ENCODE measurements at places on chromosomes 6 and 20.

GRCh38 chr6:30130887-30131862 is 4.8 kb upstream of the TRIM40 start:
- DNase-seq = peak; percentile 90

GRCh38 chr6:156886409-156886808 is 109.2 kb downstream of the ARID1B start:
- no peak for DNase-seq

- DNase-seq = no peak
These were observed 16.4 kb downstream of the GABRR1 start for GRCh38 chr6:89200706-89201215.

- no peak for DNase-seq
These were observed 31.4 kb downstream of the B4GALT5 start for GRCh38 chr20:49682278-49682677.

GRCh38 chr6:152301765-152302568 is 335.2 kb downstream of the SYNE1 start:
- peak; percentile 94 for DNase-seq

DNA sequence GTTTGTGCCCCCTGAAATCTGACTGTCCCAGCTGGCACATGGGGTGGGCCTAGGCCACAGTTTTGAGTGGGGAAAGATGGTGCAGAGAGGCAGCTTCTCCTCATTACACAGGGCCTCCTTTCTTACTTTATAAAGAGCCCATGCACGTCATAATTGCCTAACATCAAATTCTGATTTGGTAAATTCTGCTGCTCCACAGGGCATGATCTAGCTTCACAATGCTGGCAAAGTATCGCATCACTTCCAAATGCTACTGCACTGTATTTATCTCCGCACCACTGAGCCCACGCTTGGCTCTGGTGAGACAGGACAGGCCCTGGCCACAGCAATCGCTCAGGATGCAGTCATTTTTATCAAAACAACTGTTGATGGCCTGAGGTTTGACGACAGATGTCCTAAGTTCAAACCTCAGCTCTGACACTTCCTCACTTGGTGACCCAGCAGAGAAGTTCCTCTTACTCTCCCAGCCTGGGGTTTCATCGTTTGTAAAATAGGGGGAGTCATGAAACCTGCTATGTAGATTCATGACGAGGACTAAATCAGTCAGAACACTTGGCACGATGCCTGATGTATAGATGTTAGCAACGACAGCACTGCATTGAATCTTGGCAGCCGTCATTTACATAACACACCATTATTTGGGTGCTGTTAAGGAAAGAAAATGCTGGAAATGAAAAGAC is 187.9 kb downstream of the TTLL2 start:
- no peak for DNase-seq

DNA sequence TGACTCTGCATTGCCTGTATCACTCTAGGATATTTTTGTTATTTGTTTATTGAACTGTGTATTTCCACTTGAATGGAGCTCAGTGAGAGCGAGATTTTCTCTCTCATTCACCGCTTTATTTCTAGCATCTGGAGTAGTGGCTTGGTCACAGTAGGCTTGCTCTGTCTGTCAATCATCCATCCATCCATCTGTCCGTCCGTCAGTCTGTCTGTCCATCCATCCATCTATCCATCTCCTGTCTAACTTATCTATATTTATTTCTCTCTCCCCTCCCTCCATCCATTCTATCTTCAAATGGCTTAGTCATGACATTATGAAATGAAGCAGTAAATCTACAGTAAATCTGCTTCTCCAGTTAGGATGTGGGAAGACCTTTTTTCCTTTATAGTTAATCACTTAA is 94.6 kb downstream of the TIAM2 start:
- no peak for DNase-seq

DNA sequence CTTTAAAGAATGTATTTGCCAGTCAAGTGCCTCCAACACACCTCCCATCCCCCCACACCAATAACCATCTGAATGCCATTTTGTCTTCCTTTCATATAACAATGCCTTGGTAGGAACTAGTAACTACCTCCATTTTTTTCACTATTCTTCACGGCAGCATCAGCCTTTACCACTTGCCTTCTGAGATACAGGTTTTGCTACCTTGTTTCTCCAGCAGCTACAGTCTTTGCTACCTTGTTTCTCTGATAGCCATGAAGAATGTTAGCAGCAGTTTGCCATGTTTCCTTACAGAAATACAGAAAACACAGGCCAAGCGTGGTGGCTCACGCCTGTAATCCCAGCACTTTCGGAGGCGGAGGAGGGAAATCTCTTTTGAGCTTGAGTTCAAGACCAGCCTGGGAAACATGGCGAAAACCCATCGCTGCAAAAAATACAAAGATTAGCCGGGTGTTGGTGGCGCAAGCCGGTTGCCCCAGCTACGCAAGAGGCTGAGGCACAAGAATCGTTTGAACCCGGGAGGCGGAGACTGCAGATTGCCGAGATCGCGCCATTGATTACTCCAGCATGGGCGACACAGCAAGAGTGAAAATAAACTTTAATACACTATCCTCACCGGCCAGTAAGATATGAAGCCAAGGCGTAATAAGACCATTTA is 100.9 kb downstream of the HFE start:
- no peak for DNase-seq

DNA sequence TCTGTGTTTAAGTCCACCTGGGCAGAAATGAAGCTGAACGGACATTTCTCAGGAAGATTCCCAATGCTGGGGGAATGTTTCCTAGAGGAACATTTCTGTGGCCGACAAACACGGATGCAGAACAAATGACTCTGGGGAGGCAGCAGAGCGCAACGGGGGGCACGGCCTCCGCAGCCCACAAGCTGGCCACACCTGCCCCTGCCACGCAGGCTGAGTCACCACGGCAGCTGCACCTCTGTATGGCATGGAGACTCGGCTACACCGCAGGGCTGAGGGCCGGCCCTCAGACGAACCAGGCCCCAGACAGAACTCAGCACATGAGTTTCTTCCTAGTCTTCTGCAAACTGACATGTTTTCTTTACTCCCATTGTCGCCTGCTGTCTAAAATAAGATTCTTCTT is 10.0 kb upstream of the PRR18 start:
- no peak for DNase-seq

GRCh38 chr20:2281563-2281962 is 14.2 kb upstream of the TGM3 start:
- DNase-seq = no peak

DNA sequence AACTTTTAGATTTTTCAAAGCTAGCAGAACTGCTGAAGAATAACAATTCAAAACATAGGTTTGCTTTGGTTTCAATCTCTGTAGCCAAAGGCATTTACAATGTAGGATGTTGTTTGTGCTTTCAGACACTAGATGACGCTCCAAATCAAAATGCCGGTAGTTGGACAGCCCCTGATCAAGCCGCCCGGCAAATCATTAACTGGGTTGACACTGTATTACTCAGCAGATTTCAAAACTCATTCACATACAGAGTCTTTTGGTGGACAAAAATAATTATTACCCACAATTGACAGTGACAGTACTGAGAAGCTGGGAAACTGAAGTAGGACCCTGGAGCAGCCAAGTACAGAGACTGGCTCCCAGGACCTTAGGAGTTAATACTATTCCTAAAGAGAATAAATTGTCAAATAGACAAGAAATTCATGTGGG is 21.3 kb upstream of the HFE start:
- DNase-seq = peak; percentile 82

DNA sequence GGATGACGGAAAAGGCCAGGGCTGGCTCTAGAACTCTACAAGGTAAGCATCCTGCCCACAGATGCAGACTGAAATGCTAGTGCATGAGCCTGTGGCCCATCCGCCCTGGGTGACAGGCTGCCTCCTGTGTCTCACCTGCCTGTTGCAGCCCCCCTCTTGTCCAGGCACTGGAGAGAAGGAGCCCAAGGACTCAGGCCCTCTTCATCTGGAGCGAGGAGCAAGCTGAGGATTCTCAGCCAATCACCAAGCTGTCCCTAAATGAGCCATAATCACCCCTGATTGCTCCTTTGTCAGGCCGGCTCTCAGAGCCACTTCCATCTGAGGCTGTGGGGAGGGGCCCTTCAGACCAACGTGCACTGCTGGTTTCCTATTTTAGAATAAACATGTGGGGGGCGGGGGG is 10.0 kb upstream of the SLC32A1 start:
- no peak for DNase-seq

DNA sequence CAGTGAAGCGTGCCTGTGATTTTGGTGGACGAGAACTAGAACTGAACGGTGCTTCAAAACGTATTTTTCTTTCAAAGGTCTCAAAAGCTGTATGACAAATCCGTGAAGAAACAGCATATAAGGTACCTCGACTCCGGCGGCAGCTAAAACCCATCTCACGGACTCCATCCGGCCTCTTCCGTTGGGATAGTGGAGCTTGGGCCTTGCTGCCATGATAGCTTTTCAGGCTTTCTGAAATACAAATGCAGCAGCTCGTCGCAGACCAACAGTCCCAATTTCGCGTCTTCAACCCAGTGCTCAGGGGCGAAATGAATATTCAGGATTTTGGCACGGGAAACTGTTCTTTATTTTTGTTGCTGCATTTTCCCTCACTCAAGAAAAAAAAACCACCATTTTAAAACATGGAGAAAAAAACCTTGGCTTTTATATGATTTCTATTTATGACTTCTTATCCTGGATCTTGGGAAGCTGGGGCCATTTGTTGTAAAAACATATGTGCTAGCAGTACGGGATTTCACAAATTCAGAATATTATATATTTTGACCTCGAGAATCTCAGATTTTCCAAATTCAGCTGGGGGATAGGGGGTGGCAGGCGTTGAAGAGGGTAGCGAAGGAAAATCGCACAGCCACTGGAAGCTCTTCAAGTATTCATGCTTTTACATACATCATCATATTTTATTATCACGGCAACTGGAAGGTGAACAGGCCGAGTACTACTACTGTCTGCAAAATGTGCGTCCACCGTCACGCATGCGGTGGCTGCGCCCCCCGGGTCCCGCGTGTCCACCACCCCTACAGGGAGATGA is 849 bp downstream of the GSTA4 start:
- peak; percentile 72 for DNase-seq
